ENCODE measurements at places on chromosomes 12 and 14.

- no peak for DNase-seq
Measured at GRCh38 chr14:101969481-101969880, 5.1 kb downstream of the DYNC1H1 start.

GRCh38 chr12:113778432-113779132 lies 187.5 kb downstream of the RBM19 start:
- DNase-seq, result no peak

DNA sequence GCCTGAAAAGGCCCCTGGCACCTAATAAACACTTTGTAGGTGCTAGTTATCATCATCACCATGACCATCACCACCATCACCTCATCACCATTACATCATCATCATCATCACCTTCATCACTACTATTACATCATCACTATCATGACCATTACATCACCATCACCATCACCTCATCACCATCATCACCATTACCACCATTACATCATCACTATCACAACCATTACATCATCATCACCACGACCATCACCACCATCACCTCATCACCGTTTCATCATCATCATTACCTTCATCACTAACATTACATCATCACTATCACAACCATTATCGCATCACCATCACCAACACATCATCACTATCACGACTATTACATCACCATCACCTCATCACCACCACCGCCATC lies 132.8 kb downstream of the RIMBP2 start:
- DNase-seq, result no peak

DNA sequence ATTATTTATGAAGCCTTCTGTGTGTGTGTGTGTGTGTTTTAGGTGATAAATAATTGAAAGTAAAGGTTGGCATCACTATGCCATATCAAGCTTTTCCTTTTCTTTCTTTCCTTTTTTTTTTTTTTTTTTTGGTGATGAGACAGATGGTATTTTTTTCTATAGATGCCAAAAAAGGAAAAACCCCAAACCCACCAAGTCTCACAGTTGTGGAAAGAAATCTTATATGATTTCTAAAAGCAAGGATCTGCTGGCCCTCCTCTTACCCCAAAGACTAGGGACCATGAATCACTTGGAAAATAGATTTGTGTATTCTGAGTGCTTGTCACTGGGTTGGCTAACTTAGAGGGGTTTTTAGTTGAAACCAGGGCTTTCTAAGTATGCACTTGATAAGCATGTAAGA lies 181.3 kb downstream of the TMEM117 start:
- no peak for DNase-seq

GRCh38 chr12:72511498-72511897 lies 239.3 kb downstream of the TRHDE start:
- DNase-seq, result no peak

DNA sequence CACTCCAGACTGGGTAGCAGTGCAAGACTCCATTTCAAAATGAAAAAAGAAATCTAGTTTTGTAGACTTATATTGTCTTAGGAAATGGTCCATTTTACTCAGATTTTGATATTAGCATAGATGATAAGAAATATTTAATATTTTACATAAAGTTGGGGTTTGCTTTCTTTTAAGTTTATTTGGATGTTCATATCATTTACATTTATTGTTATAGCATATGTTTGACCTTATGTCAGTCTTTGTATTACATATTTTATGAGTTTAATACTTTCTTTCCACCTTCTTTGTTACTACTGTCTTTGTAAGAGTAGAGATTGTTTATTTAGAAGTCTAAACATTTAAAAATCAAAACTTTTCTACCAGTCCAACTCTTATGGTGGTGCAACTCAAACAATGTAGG lies 162.7 kb upstream of the OTX2 start:
- DNase-seq, result no peak

- no peak for DNase-seq
Measured at GRCh38 chr12:59375633-59376032, 220.2 kb upstream of the SLC16A7 start.

GRCh38 chr12:56988207-56988739 lies 18.1 kb downstream of the ZBTB39 start:
- DNase-seq, result no peak

- DNase-seq, result no peak
Measured at GRCh38 chr12:101107032-101107763, 102.8 kb downstream of the SLC5A8 start.

DNA sequence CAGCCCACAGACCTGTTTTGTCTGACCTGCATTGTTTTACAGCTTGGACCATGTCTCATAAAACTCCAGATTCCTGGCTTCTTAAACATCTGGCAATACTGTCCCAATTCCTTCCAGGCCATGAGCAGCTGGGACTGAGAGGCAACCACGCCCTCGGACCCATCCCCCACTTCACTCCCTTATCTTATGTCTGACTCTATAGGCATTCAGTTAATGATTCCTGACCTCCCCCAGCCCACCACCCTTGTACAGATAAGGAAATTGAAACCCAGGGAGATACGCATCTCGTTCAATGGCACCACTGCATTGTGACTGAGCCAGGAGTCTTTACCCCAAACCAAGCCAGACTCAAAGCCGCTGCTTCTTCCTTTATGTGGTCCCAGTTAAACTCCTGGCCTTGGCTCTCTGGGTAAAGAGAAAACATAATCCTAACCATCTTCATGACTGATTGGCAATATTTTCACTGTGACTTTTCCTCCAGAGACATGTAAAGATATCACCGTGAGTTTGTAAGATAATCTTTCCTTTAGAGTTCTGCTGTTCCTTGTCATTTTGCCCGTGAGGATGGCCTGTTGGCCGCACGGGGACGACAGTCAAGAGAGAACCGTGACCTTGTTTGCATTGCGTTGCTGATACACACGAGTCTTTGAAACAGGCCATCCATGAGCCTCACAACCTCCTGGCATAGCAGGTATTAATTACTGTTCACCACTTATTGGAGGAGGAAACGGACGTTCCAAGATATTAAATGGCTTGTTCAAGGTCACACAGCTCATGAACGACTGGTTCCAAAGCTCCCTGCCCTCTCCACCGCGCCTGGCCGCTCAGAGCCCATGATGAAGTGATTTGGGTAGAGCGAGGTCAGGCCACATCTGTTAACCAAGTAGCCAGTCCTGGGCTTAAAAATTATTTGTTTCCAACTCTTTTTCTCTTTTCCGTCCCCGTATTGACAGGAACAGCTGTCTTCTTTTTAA lies 39.4 kb downstream of the MAP1LC3B2 start:
- no peak for DNase-seq

DNA sequence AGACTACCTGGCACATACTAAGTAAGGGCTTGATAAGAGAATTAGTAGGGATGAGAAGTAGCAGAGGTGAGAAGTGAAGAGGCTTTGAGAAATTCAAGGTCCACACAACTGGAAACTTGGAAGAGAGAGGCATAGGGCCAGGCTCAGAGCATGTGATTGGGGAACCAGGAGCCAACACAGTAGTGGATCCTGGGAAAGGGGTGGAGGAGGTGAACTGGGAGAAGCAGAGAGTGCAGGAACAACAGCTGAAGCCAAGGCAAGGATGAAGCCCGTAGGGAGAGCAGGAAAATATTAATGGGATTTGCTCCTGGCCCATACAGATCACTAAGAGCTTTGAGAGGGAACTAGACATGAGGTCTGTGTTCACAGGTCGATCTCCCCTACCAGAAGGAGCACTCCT lies 1.4 kb upstream of the ITGB7 start:
- no peak for DNase-seq
